Smooth muscle cell of the umbilical artery (primary cell): ENCODE measurements at places on chromosomes 1 and 21. TPM values are rescaled to one million over a fixed set of nuclear protein-coding genes. Genes with fewer than 3 reads are reported as not detected.

Gene TNFSF4
- 8.0 and 19.4 TPM in 2 replicates for total RNA-seq

Gene FCER1G
- 0.59 TPM in 1 of 2 replicates, not detected in the other for total RNA-seq

Gene SFN
- total RNA-seq = 0.14 TPM in 1 of 2 replicates, not detected in the other

Gene CDA
- total RNA-seq = 0.92 TPM in 1 of 2 replicates, not detected in the other

Gene ADCY10
- 0.05 and 0.30 TPM in 2 replicates for total RNA-seq

Gene OR14K1
- not detected in 2 replicates for total RNA-seq

Gene NHLH1
- total RNA-seq = not detected in 2 replicates

Gene FAM177B
- not detected in 2 replicates for total RNA-seq

Gene PPIAL4G
- total RNA-seq = not detected in 2 replicates

Gene NMNAT2
- total RNA-seq = 1.2 and 11.3 TPM in 2 replicates

Gene ATP1A4
- not detected in 2 replicates for total RNA-seq
